ENCODE measurements at places on chromosomes 2 and 18.
A peak's percentile ranks its signal among the peaks of the same experiment; 100 is the strongest.

- DNase-seq, result peak; percentile 10
These were observed 40.9 kb downstream of the KDM3A start for GRCh38 chr2:86482034-86482433.

- no peak for DNase-seq
These were observed 19.0 kb upstream of the CCNYL1 start for GRCh38 chr2:207692206-207693065.

DNA sequence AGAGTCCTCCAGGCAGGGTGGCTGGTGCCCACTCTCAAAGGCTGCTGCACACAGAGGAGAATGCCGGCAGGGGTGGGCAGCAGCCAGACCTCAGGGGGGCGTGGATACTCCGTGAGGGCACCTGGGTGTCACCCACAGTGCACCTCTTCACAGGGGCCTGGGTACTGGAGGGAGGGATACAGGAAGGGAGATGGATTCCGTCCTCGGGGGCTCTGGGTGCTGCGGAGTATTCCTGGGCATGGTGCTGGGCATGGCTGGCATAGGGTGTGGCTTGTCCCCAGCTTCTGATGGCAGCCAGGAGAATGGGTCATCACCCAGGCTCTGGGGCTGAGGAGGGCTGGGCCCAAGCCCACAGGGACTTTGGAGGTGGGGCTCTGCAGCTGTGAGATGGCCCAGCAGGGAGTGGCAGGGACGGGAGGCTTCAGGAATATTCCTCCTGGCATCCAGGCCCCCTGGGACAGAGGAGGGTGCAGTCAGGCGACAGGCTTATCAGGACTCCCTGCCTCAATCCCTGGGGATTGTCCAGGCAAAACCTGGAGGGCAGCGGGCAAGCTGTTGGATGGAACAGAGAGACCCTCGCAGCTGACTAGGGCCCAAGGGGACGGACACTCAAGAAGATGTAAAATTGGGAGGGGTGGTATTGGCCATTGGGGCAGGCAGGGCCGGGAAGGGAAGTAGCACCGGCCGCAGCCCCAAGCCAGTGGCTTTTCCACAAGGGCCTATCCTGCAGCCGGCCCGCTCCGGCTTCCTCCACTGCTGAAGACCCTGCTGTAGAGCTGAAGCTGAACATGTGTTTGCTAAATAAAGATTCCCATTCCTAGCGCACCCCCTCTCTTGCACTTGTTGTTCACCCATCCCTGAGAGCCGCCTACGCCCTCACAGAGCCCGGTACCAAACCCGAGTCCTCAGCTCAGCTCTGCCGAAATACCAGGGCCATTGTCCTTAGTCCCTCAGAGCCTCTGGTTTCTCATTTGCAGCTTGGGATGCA, 5.7 kb upstream of the KLHL30 start:
- DNase-seq, result no peak

DNA sequence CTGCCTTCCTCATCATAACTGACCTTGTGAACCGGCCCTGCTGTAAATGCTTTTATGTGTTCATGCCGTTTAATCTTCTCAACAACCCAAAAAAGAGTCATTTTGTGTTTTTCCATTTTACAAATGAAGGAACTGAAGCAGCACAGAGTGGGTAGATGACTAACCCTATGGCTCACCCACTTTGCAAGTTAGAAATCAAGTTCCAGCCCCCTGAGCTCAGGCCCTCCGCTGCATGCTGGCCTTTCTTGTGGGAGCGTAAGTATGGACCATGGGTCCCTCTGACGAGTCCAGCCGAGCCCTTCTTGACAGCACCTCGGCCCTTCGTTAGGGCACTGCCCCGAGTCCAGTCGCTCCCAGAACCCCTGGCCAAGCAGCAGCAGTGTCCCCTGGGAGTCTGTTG, 194.6 kb downstream of the GLI2 start:
- DNase-seq, result no peak

- no peak for DNase-seq
These were observed 547.6 kb downstream of the NRXN1 start for GRCh38 chr2:50484371-50484770.

All from epithelial cell of prostate (primary cell).